ENCODE measurements at places on chromosomes 4 and X.

DNA sequence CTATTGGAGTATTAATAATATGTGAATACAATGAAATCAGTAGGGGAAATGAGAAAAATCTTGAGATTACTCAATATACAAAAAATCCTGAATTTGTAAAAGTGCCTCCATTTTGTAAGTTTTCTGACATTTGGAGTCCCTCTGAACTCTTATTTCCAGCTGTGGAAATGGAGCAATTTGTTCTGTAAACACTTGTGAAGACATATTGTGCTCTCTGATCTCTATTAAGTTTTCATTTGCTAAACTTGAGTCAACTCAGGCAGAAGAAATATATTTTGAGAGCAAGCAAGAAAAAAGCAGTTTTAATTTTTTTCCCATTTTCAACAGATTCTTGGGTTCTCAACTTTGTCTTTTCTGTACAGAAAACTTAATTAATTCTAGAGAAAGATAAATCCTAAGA, 51.4 kb upstream of the PCDH18 start:
- no peak for DNase-seq

- DNase-seq = no peak
These were observed 340.0 kb upstream of the MAGEB16 start for GRCh38 chrX:35458142-35458541.

- no peak for DNase-seq
These were observed 71.4 kb downstream of the FBXO8 start for GRCh38 chr4:174212061-174212460.

DNA sequence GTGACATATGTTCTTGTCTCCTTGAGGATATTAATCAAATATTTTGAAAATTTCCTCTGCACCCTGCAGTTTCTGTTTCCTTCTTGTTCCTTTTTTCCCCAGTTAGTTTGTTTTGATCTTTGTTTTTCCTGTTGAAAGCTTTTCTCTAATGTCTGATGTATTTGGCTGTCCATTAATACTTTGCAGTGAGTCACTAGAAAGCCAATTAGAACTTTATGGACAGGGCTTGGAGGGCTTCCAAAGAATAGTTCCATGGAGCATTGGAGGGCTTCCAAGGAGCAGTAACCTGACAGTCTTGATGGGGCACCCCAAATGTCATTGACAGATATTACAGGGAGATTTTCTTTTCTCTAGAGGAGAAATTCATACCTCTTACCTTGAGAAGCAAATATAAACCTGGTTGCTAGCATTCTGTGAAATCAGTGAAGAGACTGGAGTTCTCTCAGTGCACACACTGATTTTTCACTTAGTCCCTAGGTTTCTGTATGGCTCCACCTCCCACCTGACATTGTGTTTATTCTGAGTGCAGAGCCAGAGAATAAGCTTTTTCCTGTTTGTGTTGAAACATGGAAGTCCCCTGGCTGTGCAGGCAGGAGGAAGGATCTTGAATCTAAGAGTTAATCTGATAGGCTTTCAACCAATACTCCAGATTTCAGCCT, 26.5 kb downstream of the SPARCL1 start:
- DNase-seq = no peak

- no peak for DNase-seq
These were observed 613.1 kb upstream of the HS3ST1 start for GRCh38 chr4:12041828-12042227.

All from stimulated activated CD4-positive, alpha-beta T cell treated with anti-CD3 and anti-CD28 coated beads, Interleukin-1b, Interleukin-23, amount 100 ng/mL, for 4 hours (primary cell).